ENCODE measurements at places on chromosomes 5 and 9.

GRCh38 chr5:140152022-140152999 lies 22.7 kb upstream of the CYSTM1 start:
- DNase-seq, result no peak

GRCh38 chr5:77669677-77670076 lies 31.2 kb upstream of the OTP start:
- DNase-seq, result no peak

- no peak for DNase-seq
Measured at GRCh38 chr5:173099461-173099860, 43.3 kb downstream of the CREBRF start.

- no peak for DNase-seq
Measured at GRCh38 chr5:127223256-127223974, 67.2 kb upstream of the MEGF10 start.

GRCh38 chr5:143386725-143387124 lies 16.8 kb downstream of the NR3C1 start:
- DNase-seq, result no peak

- DNase-seq, result no peak
Measured at GRCh38 chr5:90802474-90803317, 244.1 kb downstream of the ADGRV1 start.

All from effector CD8-positive, alpha-beta T cell (primary cell).